ENCODE measurements at places on chromosomes 13 and 19.

GRCh38 chr19:46499692-46500091 is 4.0 kb upstream of the PNMA8B start:
- no peak for DNase-seq

- no peak for DNase-seq
Observed at GRCh38 chr19:7622933-7623685, 6.2 kb downstream of the XAB2 start.

- no peak for DNase-seq
Observed at GRCh38 chr13:23081220-23081619, 99.6 kb upstream of the SGCG start.

DNA sequence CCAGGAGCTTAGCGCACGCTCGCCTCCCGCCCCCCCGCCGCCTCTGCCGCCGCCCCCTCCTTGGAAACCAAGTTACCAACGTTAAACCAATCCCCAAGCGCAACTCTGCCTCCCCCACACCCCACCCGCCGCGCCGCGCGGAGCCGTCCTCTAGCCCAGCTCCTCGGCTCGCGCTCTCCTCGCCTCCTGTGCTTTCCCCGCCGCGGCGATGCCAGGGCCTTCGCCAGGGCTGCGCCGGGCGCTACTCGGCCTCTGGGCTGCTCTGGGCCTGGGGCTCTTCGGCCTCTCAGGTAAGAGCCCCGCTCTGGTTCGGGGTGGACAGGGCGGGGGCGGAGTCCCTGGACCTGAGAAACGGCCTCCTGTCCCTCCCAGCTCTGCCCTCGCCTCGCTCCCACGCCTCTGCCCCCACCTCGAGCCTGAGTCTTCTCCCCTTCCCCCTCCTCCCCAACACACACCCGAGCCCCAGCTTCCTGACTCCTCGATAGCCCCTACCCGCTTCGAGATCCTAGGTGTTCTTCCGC is at the start of gene ICAM5:
Gene ICAM5 (plus strand): TSS at position 117 of the 521 bp plus-strand sequence. CDS start 92 bp downstream, at position 209.
- DNase-seq, result peak; percentile 44

GRCh38 chr13:24142886-24143285 is 17.6 kb upstream of the SPATA13 start:
- no peak for DNase-seq

GRCh38 chr13:26515721-26516120 is 41.8 kb upstream of the WASF3 start:
- no peak for DNase-seq

DNA sequence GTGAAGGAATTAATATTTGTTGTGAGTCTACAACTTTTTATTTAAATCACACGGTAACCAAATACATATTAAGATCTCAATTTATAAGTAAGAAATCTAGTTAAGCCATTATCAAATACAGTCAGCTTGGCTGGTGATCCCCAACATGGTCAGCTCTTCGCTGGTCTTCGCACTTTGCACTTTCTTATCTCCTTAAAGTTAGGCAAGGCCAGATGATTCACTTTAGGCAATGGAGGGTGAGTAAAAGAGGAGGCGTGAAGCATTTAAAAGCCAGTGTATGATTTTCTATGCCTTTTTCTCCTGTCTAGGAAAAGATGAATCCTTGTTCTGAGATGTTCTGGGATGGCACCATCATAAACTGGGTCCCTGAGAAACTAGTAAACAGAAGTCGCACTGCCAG is 793.7 kb upstream of the ARGLU1 start:
- DNase-seq, result no peak

- peak; percentile 49 for DNase-seq
Observed at GRCh38 chr13:99614465-99614885, 113.2 kb downstream of the TM9SF2 start.

- no peak for DNase-seq
Observed at GRCh38 chr13:67147342-67148133, 82.6 kb downstream of the PCDH9 start.

- no peak for DNase-seq
Observed at GRCh38 chr13:37598597-37598996, at the start of gene POSTN. POSTN (minus strand) TSS chr13:37598768; CDS start chr13:37598726, 42 bp downstream.

DNA sequence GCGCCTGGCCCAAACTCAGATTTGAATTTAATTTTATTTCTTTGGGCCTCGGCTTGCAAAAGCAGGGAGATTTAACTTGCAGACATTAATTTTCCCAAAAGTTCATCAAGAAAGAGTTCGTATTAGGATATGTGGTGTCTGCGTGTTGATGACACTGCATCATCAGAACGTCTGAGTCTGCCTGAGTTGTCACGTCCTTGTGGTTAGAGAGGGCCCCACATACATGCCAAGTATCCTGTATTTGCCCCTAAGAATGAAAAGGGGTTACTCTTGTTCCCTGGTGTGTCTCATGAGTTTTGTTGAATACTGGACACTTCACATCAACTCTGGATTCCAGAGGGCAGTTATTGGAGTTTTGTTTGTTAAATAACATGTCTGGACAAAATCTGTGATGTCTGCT is 5.6 kb upstream of the TEX29 start:
- DNase-seq, result no peak

GRCh38 chr13:114148521-114148855 is 16.1 kb upstream of the RASA3 start:
- peak; percentile 92 for DNase-seq

- DNase-seq, result peak; percentile 73
Observed at GRCh38 chr19:38736413-38737280, 7.6 kb downstream of the CAPN12 start.

DNA sequence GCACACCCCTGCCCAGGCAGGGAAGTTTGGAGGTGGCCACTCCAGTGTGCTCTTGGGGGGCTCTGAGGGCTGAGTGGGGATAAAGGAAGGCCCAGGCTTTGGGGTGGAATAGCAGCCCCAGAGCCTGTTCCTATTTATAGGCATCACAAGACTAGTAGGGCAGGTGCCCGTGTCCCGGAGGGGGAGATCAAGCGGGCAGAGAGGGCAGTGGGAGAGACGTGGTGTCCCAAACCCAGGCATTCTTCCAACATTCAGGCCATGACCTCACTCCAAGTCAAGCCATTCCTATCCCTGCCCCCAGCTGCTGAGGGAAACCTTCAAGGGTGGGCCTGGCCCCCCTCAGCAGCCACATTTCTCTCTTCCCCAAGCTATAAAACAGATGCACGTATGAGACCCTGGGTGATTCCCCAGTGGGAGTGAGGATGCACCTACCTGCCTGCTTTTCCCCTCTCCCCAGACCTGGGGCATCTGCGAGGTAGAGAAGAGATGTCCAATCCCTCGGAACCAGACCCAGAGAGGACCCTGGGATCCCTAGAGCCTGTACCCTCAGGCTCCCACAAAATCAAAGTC is 3.9 kb downstream of the WIZ start:
- no peak for DNase-seq

DNA sequence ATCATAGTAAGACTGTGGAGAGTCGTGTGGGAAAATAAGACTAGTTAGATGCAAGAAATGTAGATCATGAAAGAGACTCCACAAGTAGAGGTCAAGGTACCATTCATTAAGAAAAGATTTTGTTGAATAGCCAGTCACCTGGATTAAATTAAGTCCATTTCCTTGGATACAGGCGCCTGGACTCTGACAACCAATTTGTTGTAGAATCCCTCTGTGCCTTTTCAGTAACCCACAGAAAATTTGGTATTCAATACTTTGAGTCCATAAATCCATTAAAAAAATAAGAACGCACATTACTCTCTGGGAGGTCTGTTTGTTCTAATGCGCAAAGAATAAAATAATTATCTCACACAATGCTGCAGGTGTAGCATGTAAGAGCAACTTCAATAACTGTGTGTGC is 469.4 kb downstream of the KLF12 start:
- DNase-seq, result no peak

- DNase-seq, result peak; percentile 28
Observed at GRCh38 chr13:91375116-91375729, 23.2 kb upstream of the GPC5 start.

DNA sequence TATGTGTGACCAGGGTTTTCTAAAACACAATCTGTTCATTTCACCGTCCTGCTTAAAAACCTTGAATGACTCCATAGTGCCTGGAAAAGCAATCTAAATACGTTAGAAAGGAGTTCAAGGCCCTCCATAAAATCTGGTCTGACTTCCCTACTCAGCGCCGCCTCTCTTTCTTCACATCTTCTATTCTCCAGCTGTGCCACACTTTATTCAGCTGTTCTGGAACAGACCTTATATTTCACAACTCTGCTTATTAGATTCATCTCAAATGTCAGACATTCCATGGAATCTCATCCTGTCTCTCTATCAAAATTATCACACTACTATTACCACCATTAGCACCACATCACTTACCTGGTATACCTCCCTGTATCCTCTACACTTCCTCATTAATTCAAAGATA is 19.8 kb upstream of the SPART start:
- no peak for DNase-seq

GRCh38 chr13:110306960-110307766 is at the start of the genes COL4A1 and COL4A2:
COL4A1 (minus strand) TSS chr13:110307157; CDS start chr13:110307027, 130 bp downstream.
COL4A2 (plus strand) TSS chr13:110307284; CDS start chr13:110307904, 620 bp downstream.
- no peak for DNase-seq

- DNase-seq, result no peak
Observed at GRCh38 chr13:73657821-73658540, 476.2 kb downstream of the KLF12 start.

- no peak for DNase-seq
Observed at GRCh38 chr13:20272588-20273171, 40.6 kb upstream of the GJB6 start.

DNA sequence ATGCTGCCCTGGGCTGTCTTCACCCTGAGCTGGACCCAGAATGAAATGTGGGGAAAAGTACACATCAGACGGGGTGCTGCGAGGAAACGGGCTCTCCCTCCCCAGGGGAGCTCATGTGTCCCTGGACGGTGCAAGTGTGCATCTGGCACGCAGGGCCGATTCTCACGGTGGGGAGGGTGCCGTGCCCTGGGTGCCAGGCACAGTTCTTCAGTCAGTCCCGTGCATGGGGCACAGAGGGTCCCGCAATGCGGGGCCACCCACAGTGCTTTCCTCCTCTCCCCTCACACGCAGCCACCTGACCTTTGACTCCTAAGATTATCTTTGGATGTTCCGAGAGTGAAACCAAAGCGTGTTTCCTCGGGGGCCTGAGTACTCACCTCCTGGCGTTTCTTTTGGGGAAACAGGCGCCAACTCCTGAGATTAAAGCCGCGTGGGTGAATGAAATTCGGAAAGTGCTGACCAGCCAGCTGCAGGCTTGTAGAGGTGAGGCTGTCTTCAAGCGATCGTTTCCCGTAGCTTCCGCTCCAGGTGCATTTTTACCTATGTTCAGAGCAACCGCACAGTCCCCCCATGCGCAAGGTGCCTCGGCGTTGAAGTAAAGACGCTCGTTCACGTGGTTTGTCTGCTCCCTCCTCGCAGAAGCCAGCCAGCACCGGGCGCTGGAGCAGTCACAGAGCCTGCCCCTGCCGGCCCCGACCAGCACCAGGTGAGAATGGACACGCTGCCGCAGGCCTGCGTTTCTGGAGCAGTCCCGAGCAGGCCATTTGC is 17.5 kb upstream of the F7 start:
- no peak for DNase-seq

GRCh38 chr13:29472332-29472961 is 123.0 kb downstream of the SLC7A1 start:
- DNase-seq, result peak; percentile 39

- no peak for DNase-seq
Observed at GRCh38 chr19:10422846-10423245, 2.5 kb downstream of the PDE4A start.

- peak; percentile 35 for DNase-seq
Observed at GRCh38 chr19:49119411-49120324, at the start of gene PPFIA3. PPFIA3 (plus strand) TSS chr19:49119544; CDS start chr19:49127874, 8,330 bp downstream.

DNA sequence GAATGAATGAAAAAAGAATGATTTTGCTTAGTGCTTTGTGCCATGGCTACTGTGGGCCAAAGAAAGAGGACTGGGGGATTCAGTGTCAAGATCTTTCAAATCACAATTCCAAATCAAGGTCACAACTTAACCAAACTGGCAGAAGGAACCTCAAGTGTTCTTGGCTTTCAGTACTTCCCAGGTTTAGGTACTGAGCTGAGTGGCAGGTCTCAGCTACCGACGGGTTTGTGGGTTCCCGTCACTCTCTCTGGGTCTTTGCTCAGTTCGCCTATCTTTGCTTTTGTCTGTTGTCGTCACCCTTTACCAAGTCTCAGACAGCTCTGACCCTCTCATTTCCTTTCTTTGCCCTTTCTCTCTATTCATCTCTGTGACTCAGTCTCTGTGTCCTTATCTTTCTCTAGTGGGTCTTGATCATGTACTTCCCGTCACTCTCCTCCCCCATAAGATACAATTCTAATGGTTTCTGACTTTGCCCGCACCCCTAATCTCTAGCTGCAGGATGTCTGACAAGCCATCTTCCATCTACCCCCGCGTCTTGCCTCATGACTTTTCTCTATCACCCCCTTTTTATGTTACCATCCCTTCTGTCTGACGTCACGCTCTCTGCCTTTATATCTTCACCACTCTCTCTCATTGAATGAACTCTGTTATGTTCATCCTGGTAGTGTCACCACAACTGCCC is 33.3 kb upstream of the LRRC4B start:
- DNase-seq, result no peak

DNA sequence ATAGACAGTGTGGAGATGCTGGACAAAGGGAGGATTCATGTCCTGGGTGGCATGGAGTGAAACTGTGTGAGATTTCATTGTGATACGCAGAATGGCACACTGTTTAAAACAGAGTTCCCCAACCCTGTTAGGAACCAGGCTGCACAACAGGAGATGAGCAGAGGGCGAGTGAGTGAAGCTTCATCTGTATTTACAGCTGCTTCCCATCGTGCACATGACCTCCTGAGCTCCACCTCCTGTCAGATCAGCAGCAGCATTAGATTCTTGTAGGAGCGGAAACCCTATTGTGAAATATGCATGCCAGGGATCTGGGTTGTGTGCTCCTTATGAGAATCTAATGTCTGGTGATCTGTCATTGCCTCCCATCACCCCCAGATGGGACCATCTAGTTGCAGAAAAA is 72.5 kb downstream of the RAP2A start:
- DNase-seq, result no peak

DNA sequence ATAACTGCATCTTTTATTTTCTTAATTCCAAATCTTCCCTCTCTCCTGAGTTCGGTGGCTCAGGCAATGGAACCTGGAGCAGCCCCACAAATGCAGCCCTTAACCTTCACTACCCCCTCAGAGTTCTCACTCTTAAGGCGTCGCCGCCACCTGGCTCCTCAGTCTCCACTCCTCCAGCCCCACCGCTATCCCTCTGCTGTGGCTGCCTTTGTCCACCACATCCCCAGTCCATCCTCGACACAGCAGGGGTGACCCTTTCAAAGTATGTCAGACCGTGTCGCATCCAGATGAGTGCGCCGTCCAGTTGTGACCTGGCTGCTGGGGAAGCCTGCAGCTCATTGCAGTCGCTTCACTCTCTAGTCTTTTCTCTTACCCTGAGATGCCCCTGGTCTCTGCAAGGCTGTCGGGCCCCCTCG is 1.0 kb downstream of the SPPL2B start:
- DNase-seq, result no peak

DNA sequence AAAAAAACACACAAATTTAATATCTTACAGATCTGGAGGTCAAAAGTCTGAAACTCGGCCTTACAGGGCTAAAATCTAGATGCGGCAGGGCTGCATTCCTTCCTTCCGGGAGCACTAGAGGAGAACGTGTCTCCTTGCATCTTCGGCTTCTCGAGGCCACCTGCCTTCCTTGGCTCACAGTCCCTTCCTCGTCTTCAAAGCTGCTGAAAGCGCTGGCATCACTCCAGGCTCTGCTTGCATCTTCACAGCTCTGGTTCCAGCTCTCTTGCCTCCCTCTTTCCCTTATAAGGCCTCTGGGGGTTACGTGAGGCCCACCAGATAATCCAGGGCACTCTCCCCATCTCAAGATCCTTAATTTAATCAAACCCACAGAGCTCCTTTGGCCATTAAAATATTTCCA is 10.5 kb downstream of the XRCC1 start:
- DNase-seq, result no peak

- DNase-seq, result no peak
Observed at GRCh38 chr13:28885181-28885580, 65.0 kb downstream of the MTUS2 start.

- no peak for DNase-seq
Observed at GRCh38 chr13:27005976-27006518, 165.6 kb downstream of the USP12 start.
